ENCODE measurements at places on chromosomes 3 and 15.

DNA sequence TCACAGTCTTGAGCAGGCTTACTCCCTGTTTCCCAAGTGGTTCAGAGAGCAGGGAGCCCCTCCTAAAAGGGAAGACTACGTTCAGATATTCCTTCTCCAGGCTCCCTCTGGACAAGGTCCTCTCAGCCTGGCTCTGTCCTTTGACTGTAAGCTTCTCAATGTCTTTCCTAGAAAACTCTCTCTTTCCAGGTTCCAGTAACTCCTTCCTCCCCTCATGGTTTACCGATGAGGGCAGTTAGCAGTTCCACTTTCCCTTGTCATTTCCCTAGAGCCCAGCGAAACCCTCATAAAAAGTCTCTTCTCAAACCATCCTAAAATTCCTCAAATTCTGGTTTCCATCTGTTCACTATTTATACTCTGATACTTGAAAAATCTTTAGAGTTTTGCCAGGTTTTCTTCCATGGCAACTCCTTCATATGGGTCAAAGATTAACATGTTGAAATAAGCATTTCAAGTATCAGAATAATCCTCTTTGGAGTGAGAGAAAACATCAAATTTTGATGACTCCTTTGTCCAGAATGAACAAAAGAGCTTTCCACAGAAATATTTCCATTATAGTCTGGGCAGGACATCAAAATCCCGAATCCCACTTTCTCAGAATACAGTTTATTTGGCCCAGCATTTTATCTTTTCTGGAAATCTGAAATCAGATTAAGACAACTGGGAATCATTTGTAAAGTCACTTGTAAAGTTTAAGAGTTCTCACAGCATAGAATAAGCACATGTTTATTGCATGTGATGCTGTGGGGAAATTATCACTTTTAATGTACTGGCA is 599.4 kb downstream of the UNC13C start:
- DNase-seq = no peak

GRCh38 chr3:141460097-141460704 is 26.6 kb upstream of the RASA2 start:
- DNase-seq = peak; percentile 81

DNA sequence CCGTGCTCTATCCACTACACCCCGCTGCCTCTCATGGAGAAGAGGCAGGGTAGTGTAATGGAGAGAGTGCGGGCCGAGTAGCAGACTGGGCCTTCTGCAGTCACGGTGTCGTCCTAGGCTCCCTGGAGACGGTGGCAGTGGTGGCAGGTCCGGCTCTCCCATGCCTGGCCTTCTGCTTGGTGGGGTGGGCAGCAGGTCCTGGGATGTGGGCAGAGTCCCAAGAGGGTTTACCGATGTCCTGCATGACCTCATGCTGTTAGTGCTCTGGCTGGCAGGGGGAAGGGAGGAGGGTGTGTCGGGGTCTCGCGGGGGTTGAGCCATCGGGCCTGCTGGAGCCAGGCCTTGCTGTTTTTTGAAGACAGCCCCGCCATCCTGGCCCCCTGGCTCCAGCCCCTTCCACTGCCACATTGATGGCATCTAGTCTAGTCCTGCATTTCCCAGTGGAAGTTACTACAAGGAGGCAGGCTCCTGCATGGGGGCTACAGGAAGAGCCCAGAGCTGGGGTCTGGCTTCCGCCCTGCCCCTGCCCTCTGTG is 73.6 kb upstream of the SEC13 start:
- DNase-seq = no peak

DNA sequence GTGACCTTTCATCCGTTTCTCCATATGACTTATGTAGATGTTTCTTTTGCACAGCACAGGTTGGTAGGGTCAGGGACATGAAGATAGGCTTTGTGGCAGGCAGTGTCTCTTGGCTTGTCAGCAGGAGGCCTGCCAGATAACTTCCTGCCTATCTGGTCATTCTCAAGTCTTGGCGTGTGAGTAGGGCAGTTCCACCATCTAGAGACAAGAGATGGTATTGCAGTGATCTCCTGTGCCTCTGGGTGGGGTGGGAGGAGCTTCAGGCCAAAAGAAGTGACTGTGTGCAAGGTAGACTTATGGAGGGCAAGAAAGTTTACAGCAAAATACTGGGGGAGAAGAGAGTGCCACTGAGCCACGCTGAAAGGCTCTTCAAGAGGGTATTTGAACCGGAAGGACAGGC is 11.0 kb downstream of the TEX264 start:
- DNase-seq = no peak

- no peak for DNase-seq
These were observed 34.2 kb downstream of the CIP2A start for GRCh38 chr3:108554913-108555571.

DNA sequence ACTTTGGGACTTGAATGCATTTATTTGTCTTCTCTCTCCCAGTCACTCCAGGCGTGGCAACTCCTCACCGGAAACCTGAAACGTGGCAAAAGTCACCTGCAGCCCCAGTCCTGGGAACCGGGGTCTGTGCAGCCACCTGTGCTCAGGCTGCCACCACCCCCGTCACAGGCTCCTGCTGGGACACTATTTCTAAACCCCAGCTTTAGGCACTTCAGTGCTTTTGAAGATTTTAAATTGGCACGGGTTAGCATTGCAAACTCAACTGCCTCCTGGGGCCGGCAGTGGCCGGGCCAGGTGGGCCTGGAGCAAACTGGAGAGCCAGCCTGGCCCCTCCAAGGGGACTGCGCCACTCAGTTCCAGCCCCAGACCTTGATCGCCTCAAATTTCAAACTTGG is 146.7 kb upstream of the IQSEC1 start:
- no peak for DNase-seq

GRCh38 chr3:42184651-42185443 is 81.1 kb downstream of the CCK start:
- no peak for DNase-seq

GRCh38 chr3:138675393-138675792 is 66.8 kb downstream of the FAIM start:
- DNase-seq = no peak

GRCh38 chr3:131324923-131325322 is 56.7 kb upstream of the NUDT16 start:
- no peak for DNase-seq

- no peak for DNase-seq
These were observed 4.1 kb downstream of the GALNT15 start for GRCh38 chr3:16178628-16178988.

DNA sequence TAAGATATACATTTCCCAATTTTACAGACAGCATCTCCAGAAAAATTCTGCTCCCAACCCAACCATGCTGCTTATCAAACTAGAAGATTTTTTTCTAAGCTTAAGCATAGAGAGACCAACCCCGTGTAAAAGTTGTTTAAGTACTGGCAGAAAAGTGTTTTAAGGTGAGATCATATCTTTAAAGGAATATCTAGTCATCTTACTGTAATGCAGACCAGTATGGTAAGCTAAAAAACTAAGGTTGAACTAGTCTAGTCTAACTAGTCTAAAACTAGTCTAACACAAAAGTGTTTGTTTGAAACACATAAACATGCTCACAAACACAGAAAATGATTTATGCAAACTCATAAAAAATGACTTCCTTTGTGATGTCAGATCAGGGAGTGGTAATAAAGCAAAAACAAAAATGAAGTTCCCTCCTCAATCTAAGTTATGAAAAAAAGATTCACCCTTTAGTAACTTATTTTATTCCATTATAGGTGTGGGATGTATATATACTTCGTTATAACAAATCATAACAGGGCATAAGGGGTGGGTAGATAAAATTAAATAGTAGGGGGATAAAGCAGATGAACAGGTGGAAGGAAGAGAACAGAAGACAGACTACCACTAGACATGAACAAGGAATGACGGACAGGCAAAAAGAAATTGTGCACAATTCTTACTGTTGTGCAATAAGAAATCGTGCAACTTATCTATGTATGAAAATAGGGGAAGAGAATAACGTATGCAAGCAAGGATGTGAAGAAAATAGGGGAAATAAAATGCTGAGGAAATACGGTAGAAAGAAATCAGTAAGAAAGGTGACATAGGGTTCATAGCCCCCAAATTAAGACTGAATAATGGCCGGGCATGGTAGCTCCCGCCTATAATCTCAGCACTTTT is 10.0 kb downstream of the MYO5A start:
- DNase-seq = no peak

GRCh38 chr15:48494631-48495030 is 150.9 kb downstream of the FBN1 start:
- no peak for DNase-seq

DNA sequence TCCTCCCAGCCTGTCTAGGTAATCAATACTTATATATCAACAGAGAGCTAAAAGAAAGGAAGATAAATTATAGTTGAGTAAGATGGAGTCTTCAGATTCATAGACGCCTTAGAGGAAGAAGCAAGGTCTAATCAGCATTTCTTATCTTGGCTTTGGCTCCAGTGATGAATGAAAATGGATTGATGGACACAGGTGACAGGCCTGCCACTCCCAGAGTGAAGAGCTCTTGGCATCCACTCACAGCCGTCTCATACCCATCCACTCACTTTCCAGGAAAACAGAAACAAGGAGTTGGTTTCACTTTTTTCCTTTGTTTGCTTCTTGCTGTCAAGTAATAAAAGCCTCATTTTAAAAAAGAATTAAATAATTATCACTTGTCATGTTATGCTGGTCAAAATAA is 168.2 kb downstream of the MFSD1 start:
- DNase-seq = no peak

GRCh38 chr3:178437236-178437635 is 99.0 kb upstream of the KCNMB2 start:
- DNase-seq = no peak

GRCh38 chr3:71926262-71926600 is 141.3 kb upstream of the PROK2 start:
- DNase-seq = peak; percentile 36

DNA sequence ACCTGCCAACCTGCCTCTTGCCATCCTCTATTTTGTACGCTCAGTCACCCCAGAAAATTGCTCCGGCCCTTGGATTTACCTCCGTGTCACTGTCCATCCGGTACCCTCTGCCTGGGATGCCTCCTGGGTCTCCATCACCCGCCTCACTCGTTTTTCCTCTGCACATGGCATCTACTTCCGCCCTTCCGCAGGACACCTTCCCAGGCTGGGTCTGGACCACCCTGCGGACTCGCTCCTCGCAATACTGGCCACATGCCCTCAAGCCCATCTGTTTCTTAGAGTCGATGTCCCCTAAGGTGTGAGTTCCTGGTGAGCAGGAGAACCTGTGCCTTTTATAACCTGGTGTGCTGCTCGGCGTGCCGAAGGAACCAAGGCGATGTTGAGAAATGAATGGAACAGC is 58.5 kb downstream of the APBA2 start:
- DNase-seq = no peak

DNA sequence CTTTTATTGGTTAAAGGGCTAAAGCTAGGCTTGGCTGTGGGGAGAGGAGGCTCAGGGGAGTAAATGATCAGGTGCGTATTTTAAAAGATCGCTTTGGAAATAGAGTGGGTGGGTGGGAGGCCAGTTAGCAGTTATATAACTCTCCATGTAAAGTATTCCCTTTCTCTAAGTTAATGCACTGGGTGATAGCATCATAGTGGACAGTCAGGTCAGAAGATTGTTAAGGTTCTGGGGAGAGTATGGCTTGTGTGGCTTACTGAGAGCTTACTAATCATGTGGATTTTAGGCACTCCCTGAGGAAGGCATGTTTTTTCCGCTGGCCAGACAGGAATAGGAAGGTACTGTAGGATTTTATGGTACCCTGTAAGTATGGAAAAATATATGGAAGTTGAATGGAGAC is 6.3 kb upstream of the EIF3J start:
- DNase-seq = no peak

GRCh38 chr3:192795021-192795420 is 67.7 kb upstream of the FGF12 start:
- no peak for DNase-seq

DNA sequence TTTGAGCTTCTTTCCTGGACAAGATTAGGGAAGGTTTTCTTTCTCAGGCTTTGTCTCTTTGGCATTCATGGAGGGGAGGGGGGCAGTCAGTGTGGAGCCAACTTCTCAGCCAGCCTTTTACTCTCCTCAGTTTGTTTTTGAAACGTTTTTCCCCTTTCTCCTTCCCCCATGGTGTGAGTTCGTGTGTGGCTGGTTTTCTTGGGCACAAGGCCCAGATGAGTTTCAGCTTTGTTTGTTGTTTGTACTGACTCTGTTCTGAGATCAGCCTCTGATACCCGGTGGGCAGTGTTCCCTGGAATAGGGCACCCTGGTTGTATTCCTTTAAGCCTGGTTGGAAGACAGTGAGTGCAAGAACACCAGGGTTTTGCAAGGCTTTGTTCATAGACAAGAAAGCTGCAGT is 168.2 kb upstream of the RARB start:
- no peak for DNase-seq

DNA sequence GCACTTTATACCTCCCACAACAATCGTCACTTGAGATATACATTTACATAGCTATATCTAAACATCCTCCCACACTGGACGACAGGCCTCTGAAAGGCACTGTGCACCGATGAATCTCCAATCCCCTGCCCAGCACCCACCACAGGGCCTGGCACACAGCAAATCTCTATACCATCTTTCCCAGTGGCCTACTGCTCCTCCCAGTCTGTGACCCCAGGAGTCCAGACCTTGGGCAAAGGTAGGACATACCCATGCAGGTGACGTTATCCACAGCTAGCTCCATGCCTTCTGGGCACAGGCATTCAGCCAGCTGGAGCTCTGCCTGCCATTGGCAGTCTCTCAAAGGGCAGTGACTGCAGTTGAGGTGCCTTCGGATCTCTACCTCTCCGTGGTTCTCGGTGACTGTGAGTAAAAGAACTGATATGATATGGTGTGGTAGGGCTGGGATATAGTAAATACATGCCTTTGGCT is 5.8 kb downstream of the LTK start:
- no peak for DNase-seq

GRCh38 chr15:85504749-85505676 is 124.6 kb downstream of the AKAP13 start:
- no peak for DNase-seq

- no peak for DNase-seq
These were observed 7.1 kb downstream of the EIF4E3 start for GRCh38 chr3:71718072-71718471.

DNA sequence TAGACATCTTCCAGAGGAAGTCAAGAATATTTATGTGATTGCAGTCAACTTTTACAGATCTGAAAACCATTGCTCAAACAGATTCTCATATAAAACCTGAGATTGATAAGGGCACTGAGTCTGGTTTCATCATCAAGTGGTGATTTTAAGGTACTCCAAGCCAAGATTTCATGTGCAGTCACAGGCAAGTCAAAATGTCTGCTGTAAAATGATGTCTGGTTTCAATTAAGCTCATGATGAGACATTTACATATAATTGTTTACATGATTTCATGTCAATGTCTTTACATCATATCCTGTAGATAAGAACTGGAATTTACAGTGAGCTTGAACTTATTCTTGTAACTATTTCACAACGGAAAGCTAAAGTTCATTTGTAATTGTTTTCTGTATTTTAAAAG is 1215.5 kb downstream of the ROBO2 start:
- DNase-seq = no peak

DNA sequence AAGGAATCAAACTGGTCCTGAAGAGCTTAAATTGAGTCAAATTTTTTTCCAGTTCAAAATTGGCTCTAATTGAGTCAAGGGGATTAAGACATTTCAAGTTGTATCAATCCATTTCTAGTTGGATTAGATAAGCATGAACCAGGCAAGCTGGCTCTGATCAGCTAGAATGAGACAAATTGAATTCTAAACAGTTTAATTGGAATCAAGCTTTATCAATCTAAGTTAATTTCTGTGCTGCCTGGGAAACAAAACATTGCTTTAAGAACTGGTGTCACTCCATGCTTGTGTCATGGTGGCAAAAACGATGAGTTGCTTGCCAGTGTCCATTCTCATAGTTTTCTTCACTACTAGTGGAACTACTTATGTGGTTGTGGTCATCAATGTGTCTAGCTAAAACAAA is 116.8 kb downstream of the TGFBR2 start:
- DNase-seq = no peak

All from NCI-H2107 (cell line).